ENCODE measurements at places on chromosomes 7 and 10.

GRCh38 chr10:47379901-47380300 lies 4.2 kb downstream of the ZNF488 start:
- DNase-seq, result no peak

- no peak for DNase-seq
These were observed 63.5 kb downstream of the LGI1 start for GRCh38 chr10:93821051-93821772.

DNA sequence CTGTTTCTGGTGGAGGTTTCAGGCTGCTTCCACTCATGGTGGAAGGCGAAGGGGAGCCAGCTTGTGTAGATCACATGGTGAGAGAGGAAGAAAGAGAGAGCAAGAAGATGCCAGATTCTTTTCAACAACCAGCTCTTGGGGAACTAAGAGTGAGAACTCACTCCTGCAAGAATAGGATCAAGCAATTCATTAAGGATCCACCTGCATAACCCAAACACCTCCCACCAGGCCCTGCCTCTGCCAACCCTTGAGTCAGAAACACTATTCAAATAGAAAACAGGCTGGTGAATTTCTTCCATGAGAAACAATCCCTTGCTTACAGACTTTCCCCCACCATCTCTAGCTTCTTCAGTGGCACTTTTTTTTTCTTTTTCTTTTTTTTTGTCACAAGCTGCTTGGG lies 317.2 kb downstream of the GPR158 start:
- DNase-seq, result no peak

DNA sequence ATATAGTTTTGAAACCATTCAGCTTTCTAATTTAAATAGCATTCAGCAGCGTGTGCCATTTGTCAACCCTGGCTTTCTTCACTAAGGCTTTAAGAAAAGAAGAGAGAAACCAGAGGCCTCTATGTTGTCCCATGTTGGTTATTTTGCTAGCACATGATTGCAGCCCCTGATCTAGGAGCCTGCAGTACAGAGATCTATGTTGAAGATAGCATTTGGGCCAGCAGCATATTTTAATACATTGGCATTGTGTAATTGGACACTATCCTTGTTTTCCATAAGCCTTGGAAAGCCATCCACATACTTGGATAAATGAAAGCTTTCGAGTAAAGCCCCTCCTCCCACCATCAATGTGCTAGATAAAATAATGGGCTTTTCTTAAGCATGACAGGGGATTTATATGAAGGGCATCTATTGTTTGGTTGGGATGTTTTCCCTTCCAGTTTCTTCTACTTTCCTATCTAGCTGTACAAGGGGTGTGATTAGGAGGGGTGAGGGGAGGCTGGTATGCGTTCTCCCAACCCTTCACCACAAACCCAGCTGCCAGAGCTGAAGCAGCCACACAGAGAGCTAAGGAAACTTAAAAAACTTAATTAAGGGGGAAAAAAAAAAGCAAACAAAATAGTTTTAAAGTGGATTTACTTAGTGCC lies 23.1 kb upstream of the SDHAF3 start:
- DNase-seq, result no peak

DNA sequence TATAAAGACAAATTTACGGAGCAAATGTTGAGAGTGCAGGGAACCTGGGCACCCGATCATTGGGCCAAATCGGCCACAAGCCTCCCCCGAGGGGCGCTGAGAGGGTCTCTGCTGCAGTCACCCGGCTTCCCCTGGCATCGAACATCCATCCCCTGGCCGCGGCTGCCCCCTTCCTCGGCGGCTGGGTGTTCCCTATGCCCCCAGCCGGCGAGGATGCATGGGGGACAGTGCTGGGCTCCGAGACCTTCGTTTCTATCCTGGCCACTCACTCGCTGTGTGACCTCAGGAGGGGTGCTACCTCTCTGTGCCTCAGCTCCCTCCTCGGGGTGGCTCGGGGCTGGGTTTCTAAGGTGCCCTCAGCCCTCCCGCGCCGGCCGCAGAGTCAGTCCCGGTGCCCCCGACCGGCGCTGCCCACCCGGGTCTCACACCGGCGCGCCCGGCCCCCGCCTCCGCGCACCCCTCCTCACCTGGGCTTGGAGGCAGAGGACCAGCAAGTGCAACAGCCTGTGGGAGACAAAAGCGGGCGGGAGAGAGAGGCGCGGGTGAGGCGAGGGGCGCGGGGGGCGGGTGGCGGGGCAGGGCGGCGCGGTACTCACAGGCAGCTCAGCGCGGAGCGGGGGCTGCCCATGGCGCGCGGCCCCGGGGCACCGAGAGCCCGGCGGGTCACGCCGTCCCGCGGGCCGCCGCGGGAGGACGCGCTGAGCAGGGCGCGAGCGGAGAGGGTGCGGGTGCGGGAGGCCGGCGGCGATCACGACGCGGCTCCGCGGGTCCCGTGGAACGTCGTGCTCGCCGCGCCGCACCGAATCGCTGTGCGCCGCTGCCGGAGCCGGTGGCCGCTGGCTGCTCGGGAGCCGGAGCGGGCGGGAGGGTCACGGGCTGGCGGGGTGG lies at the start of gene FGF8:
Gene FGF8 (minus strand): TSS at position 842 of the 888 bp plus-strand sequence. CDS start 214 bp downstream, at position 628.
- no peak for DNase-seq

DNA sequence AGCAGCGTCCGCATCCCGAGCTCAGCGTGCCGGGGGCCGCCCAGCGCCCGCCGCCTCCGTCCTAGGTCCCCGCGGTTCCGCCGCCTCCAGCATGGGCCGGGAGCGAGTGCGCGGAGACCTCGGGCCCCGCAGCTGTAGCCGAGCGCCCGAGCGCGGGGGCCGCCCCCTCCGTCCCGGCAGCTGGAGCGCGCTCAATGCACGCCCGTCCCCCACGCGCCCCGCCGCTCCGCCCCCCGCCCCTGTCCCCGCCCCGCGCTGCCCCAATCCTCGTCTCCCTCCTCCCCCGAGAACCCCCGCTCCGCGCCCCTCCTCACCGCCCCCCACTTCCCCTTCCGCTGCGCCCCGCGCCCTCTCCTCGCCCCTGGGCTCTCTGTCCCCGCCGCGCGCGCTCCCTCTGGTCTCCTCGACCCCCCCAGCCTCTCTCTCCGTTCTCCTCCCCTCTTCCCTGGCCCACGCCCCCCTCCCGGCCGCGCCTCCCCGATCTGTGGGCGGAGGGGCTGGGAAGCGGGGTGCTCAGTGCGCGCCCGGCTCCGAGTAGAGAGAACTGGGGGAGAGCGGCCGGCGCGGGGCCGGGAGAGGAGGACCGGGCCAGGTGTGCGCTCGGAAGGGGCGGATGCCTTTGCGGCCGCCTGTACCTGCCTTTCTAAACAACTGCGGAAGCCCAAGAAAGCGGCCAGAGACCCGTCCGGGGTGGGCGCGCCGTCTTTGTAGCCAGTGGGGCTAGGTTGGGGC lies at the start of gene VIPR2:
Gene VIPR2 (minus strand): TSS at position 110 of the 732 bp plus-strand sequence. CDS start 96 bp downstream, at position 14.
- peak; percentile 55 for DNase-seq

GRCh38 chr10:124350806-124351205 lies 67.9 kb downstream of the OAT start:
- no peak for DNase-seq

DNA sequence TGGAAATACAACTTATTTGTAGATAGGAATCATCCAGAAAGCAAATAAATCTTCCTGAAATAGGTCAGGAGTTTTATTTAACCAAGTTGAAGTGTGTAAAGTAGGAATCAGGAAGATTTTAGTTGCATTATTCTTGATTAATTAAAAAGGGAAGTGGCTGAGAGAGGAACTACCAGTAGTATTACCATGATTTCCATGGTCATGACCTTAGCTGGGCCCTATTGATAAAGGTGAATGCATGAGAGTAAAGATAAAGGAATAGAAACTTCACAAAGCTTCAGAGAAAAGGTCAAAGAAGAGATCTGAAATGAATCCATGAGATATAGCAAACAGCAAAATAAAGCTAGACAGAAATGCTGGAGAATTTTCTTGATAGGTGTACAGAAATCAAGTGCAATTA lies 46.2 kb upstream of the DLX6 start:
- no peak for DNase-seq

GRCh38 chr7:68148440-68148839 lies 1151.8 kb downstream of the TYW1 start:
- no peak for DNase-seq

GRCh38 chr10:50622706-50623662 lies 772 bp downstream of the SGMS1 start:
- peak; percentile 52 for DNase-seq

GRCh38 chr7:93442478-93443224 lies 131.9 kb downstream of the CALCR start:
- DNase-seq, result peak; percentile 20

DNA sequence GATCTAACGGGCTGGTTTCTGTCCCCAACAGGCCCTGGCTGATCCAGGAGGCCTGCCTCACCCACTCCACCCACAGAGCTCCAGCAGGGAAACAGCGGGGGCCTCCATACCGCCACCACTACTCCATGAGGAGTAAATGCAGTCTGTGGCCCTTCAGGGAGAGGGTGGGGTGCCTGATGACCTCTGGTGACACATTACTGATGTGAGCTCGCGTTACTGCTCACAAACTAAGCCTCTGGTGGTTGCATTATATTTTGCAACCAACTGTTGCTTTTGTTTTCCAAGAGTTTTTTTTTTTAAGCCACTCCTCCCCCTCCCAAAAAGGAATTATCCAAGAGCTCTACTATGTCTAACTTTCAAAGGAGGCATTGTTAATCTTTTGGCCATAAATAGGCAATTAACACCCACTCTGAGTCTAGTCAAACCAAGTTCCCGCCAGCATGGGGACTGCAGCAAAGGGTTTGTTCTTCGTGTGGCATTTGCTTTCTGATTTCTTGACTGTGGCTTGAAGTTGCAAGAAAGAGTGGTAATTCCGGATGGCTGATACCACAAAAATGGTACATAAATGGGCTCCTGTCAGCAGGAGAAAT lies 72.6 kb downstream of the FAM53B start:
- DNase-seq, result no peak

DNA sequence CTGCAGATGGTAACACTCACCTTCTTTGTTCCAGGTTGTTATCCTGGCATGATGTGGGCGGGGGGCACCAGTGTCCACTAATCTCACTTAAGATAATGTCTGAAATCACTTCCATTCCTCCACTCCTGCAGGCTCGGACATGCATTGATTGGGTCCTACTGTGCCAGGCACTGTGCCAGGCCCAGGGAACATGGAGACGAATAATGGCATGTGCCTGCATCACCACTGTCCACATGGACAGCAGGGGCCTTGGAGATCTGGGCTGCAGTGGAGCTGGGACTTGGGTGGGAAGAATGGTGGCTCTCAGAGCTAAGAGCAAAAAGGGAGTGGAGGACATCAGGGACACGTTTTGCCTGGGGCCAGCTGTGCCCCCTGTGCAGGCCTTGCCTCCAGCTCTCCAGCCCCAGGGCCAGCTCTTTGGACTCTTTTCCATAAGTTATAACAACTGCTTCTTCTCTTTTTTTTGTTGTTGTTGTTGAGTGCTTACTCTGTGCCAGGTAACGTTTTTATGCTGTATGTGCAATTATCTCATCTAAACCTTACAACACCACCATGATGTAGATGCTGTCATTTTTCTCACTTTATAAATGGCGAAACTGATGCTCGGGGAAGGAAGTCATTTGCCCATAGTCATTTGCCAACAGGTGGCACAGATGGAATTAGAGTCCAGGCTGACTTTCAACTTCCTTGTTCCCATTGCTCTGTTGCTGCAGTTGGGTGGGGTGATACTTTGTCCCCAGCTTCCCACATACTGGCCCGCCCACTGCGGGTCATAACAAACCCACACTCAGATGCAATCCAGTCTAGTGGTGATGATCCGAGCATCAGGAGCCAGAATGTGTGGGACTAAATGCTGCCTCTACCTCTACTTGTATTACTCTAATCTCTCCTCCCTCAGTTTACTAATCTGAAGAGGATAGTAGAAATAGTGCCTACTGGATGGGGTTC lies 19.1 kb downstream of the PLPP4 start:
- no peak for DNase-seq

GRCh38 chr10:104657457-104657856 lies 16.4 kb downstream of the SORCS3 start:
- no peak for DNase-seq

DNA sequence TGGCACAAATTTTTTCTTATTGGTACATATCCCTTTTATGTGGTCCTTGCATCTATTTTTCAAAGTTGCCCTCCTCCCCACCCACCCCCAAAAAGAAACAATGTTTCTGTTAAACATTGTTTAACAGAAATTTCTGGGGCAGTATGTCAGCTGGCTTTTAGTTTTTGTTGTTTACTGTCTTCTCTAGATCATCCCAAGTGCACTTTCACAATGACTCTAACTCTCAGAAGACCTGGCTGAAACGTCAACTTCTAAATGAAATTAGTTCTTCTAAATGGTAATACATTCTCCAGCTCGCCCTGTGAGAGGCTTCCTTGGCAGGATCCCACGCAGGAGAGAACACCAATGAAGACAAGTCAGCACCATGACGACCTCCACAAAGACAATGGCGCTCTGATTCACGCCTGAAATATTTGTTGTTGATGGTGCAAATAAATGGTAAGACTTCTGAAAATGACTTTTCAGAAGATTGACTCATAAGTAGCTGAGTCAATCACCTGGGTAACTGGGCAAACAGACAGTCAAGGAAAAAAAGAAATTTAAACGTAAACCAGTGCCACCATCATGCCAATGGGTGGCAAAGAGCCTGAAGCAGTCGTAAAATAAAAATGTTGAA lies 293.7 kb downstream of the FZD1 start:
- no peak for DNase-seq

- no peak for DNase-seq
These were observed 233.1 kb upstream of the TCF7L2 start for GRCh38 chr10:112716924-112717413.

DNA sequence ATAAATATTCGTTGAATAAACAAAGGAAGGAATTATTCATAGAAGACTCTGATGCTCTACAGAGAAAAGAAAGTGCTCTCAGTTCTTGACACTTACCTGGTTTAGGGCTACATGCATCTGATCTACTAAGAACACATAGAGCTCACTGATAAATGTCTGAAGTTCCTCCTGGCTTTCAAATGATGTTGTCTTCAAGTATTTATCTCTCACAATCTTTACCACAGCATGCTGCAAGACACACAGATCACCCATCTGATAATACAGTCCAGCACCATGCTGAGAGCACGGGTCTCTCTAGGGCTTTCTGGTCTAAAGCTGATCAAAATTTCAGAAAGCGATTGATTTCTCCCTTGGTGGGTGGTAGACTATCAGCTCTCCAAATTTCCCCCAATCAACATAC lies 44.5 kb upstream of the MRPS16 start:
- DNase-seq, result no peak

GRCh38 chr7:37352974-37353948 lies 95.4 kb downstream of the ELMO1 start:
- peak; percentile 75 for DNase-seq

GRCh38 chr7:25329815-25330214 lies 101.5 kb upstream of the NPVF start:
- DNase-seq, result no peak

GRCh38 chr7:885261-885892 lies 9.0 kb downstream of the GET4 start:
- no peak for DNase-seq
